SJSA1 (cell line): ENCODE measurements at places on chromosomes 13 and 19.

DNA sequence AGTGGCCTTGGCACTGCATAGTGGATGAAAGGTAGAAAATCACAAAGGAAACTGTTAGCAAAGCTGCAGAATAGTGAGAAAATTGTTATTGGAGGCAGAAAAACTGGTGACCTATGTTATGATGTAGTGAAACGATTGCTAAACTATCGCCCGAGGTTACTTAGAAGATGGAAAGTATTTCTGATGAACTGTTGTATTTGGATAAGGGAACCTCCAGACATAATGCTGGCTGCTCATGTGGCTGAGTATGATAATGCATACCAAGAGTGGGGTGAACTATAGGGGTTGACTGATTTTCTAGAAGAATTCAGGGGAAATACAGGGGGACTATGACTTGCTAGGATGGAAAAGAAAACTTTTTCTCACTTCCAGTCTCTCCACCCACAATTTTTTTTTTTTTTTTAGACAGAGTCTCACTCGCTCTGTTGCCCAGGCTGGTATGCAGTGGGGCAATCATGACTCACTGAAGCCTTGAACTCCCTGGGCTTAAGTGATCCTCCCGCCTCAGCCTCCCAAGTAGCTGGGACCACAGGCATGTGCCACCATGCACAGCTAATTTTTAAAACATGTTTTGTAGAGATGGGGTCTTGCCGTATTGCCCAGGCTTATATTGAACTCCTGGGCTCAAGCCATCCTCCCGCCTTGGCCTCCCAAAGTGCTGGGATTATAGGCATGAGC lies 4.4 kb upstream of the EID2 start:
- DNase-seq, result peak; percentile 46

GRCh38 chr19:3961007-3961406 lies 9.9 kb downstream of the DAPK3 start:
- DNase-seq, result no peak

- DNase-seq, result no peak
Measured at GRCh38 chr19:50418176-50419021, at the start of gene SPIB. Gene SPIB, plus strand, starts transcription at chr19:50418938. Its CDS starts 25 bp downstream, at chr19:50418963.

GRCh38 chr13:105338006-105338405 lies 1197.5 kb downstream of the EFNB2 start:
- DNase-seq, result no peak

DNA sequence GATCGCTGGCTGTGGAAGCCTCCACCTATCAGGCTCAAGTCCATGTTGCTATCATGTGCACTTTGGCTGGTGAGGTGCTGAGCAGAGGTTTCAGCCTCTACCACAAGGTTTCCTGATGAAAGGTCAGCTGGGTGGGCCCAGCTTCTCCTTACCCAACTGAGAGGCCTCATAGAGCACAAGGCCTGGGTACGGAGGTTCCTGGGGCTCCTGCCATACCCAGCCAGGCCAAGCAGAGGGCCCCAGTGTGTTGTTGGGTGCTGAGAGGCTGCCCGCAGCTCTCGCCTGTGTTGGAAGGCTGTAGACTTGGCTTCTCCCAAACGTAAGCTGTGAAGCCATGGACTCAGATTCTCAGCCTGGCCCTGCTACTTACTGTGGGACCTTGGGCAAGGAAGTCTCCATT lies 28.2 kb downstream of the ACTN4 start:
- no peak for DNase-seq

DNA sequence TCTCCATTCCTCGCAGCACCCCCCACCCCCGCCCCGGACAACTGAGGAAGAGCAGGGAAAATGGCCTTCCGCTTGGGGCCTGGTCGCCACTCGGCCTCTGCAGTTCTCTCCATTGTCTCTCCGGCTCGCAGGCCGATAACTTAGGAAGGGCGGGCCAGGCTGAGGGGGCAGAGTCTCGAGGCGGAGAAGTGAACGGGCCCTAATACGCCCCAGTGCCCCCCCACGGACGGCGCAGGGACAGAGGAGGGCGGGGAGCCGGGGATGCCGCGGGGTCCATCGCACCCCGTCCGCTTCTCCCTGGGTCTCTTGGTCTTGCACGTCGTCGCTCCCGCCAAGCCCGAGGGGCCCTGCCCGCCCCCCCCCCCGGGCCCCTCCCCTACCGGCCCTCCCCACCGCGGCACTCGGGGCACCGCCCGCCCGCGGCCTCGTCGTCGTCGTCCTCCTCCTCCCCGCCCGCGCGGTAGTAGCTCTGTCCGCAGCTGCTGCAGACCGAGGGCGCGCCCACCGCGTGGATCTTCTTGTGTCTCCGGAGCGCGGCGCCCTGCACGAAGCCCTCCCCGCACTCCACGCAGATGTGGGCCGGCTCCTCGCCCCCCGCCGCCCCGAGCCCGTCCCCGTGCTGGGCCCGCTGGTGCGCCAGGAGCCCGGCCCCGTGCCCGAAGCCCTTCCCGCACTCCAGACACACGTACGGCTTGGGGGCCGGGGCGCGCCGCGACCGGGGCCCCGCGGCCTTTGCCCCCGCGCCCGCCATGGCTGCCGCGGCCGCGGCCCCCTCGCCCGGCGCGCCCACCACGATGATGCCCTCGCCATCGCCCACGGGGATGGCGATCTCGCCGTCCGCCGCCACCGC lies 33.2 kb downstream of the ZNF787 start:
- peak; percentile 42 for DNase-seq
